ENCODE measurements at places on chromosomes 3 and 15. TPM values are rescaled to one million over a fixed set of nuclear protein-coding genes. Genes with fewer than 3 reads are reported as not detected.

Gene POTEB
- not detected for total RNA-seq

- peak; percentile 1 for DNase-seq
These were observed 588.9 kb downstream of the NTRK3 start for GRCh38 chr15:87667643-87668042.

- DNase-seq, result no peak
These were observed 251.2 kb upstream of the UBE2E2 start for GRCh38 chr3:22951910-22952309.

DNA sequence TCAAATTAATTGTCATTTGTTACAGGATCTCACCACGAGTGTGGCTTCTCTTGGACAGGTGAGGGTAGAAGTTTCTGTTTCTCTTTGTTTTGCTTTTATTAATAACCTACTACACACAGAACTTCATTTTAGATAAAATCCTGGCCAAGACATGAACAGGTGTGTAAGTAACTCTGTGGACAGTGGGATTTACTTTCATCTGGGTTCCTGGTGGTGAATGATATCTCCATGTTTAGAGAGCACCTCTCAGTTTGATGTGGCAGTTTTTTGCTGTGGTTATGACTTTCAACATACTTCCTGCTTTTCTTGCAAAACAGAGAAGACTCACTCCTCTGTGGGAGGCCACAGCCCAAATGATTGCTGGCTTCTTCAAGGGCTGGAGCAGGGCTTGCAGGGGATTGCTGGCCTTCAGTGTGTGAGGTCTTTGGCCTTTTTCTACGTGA lies 71.1 kb upstream of the XCR1 start:
- DNase-seq, result peak; percentile 86

DNA sequence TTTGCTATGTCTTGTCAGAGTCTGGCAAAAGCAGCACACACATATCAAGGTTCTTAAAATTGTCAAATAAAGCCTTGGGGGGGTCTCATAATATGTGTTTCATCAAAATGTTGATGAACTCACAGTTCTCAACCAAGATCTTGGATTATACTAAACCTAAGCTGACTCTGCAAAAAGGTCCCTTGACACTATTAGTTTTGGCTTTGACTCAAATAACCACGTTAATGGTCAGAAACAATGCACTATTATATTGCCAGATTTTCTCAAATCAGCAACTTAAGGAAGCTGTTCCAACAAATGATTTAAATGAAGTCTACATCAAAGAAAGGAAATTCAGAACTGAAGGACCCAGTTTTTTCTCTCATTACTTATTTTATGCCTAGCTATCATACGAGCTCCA lies 1063.9 kb downstream of the ROBO1 start:
- no peak for DNase-seq

Gene TGM5
- total RNA-seq, result 0.64 TPM

GRCh38 chr15:57048930-57049549 lies 130.6 kb downstream of the TCF12 start:
- no peak for DNase-seq

Gene GOLGA6A
- not detected for total RNA-seq

GRCh38 chr15:69760890-69761568 lies 308.4 kb downstream of the RPLP1 start:
- peak; percentile 99 for DNase-seq

DNA sequence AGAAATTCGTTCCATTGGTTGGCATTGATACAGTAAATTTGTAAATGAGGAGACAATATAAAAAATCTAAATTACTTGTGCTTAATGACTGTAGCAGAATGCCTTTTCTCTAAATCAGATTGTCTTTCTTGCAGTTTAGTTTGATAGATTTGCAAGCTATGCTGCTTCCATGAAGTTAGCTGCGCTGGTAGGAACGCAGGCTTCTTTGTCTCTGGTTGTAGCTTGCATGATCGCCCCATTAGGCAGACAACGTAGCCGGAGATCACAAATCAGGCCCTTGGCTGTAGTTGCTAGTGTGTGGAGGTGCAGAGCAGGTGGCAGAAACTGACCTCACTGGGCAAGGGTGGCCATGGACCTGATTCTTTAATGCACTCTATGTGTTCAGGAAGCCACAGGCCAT lies 6.1 kb downstream of the ZIC1 start:
- DNase-seq, result no peak

GRCh38 chr3:62562017-62562416 lies 188.7 kb upstream of the FEZF2 start:
- peak; percentile 84 for DNase-seq

DNA sequence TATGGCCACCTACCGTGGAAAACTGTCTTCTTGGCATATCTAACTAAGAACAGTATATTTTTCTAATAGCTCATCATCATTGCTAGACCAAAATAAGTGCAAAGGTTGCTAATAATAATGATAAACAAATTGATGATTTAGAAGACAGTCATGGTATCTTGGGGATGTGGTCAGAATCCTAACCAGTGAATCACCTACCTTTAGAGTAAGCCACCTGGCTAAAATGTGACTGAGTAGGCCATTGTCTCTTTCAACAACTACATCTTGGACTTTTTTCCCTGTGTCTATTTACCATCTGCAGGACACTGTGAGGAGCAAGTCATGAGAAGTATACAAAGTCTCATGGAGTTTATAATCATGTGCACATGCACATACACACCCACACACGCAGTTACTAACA lies 273.5 kb upstream of the SEMA6D start:
- DNase-seq, result no peak

GRCh38 chr3:107598926-107599771 lies 76.4 kb downstream of the BBX start:
- DNase-seq, result peak; percentile 57

Gene NANOGP8
- 0.29 TPM for total RNA-seq

Gene TRPM1
- total RNA-seq, result not detected

Gene GSK3B
- 46.5 TPM for total RNA-seq

Gene NPHP3
- 41.7 TPM for total RNA-seq

- DNase-seq, result no peak
These were observed 35.4 kb downstream of the AKAP13 start for GRCh38 chr15:85415783-85416182.

DNA sequence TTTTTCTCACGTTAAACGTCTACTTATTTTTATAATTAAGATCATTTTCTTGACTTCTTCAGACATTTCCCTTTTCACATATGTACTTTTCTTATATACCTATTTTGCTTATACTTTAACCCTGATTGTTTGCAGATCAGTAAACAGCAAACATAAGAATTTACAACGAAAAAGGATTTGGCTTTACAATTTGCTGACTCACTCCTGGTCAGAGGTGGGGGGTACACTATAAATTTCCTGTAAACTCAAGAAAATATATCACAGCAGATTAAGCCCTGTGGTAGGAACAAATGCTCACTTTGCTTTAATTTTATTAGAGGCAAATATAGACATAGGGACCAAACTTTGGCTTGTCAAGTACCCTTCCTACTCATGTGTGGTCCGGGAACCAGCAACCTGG lies 185.0 kb downstream of the PLCL2 start:
- DNase-seq, result no peak

DNA sequence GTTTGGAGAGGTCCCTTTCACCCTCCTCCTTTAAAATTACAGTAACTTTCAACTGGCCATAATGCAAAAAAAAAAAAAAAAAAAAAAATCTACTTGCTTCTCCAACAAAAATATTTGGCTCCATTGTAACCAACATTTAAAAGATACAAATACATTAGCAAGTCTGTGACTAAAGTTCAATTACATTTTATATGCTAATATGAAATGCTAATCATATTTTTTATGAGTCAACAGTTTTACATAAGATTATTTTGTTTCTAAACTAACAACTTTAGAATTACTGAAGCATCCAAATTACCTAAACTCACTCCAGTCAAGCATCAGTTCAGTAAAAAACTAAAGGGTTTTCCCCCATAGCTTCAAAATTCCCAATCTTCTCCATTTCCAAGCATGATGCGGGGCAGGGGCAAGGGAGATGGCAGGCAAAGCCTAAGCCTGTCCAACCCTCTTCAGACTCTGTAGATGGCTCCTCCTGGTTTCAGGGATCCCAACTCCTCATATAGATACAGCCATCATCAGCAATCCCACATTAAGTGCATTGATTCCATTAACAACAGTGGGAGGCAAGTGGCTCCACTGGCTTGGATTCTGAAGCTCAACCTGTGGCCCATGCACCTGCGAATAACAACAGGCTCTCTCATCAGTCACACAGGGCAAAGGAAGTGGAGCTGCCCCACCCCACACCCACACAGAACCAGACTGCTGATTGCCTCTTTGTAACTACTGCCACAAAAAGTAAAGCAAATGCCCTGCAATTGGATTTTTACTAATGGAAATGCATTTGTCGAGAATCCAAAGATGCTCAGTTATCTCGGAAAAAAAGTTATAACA lies 15.0 kb downstream of the SFMBT1 start:
- DNase-seq, result no peak

- peak; percentile 41 for DNase-seq
These were observed 89.5 kb downstream of the EOMES start for GRCh38 chr3:27632431-27633223.

DNA sequence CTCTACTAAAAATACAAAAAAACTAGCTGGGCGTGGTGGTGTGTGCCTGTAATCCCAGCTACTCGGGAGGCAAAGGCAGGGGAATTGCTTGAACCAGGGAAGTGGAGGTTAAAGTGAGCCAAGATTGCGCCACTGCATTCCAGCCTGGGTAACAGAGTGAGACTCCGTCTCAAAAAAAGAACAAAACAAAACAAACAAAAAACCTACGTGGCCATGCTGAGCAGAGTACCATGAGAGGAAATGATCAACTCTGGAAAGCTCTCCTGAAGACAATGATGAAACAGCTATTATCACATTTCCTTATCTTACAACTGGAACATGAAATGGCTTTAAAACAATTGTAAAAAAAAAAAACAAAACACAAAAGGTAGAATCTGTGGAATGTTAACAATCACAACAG lies 75.2 kb downstream of the CHSY1 start:
- DNase-seq, result peak; percentile 34

Gene STAB1
- total RNA-seq, result not detected

GRCh38 chr3:192887047-192887446 lies 30.6 kb downstream of the MB21D2 start:
- no peak for DNase-seq

Measured in LHCN-M2 (cell line).